ENCODE measurements at places on chromosomes 5 and 9.

DNA sequence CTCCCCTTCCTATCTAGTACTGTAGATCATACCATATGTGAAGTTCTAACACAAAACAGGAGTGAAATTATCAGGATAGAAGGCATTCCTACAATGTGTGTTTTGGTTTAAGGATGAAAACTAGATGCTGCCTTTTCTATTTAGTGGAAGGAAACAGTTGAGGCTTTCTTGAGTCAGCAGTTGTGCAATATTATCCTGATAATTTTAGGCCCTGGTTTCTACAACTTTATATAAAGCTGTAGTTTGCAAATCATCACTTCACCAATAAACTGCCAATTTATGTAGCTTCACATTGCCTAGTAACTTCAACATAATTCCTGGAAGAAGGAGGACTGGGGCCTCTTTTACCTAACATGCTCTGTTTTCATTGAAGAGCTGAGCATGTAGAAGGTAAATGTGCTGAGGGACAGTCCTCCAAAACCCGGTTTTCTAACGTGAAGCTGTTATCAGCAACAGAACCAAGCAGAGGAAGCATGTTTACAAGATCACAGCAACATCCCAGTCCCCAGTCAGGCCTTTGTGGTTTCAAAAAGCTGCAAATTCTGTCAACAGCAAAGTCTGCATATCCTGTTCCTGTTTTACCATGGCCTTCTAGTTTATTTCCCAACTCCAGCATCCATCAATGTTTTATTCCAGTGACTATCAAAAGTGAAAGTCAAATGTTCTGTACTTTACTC lies 513.4 kb upstream of the MEF2C start:
- no peak for DNase-seq

GRCh38 chr5:174503461-174504265 lies 220.7 kb upstream of the MSX2 start:
- no peak for DNase-seq

DNA sequence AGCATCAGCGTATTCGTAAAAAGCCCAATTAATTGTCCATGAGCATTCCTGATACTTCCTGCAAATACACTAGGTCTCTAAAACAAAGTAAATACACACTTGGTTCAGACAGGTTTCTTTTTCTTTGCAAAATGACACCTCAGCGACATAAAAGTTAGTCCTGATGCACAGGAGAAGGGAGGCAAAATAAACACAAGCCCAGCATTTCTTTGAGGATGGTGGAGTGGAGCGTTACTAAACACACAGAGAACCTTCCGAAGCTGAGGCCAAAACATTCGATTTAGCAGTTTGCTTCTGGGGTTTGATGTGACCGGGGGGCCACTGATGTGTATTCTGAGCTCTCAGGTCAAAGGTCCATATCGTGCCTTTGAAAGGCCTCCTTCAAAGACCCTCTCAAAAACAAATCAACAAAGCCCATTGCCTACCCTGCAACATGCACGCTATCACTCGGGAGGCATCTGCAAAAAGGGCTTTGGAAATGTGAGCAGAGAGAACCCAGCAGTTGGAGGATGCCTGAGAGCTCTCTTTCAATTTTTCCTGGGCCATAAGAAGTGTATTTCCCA lies 268.4 kb upstream of the PANK3 start:
- DNase-seq: no peak

DNA sequence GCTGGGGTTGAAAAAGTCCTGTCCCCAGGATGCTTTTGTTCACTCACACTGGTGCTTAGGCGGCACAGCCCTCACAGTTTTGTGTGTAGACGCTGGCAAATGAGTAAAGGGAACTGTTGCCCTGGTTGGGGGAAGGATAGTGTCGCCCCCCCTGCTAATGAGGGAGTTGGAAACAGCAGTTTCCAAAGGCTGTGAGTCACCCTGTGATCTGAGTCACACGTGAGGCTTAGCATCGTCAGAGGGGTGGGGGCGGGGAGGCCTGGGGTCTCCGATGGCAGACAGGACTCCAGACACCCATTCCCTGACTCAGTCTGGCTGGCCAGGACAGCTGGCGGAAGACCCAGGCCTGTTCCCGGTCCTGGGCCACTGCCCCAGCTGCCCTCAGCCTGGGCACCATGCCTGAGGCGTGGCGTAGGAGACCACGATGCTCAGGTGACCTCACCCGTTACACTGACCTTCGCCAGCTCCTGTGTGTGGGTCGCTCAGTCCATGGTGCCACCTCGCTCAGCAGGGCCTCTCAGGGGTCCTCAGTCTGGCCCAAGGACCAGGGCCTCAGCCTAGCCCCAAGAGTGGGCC lies 2.9 kb downstream of the DNAJB5 start:
- no peak for DNase-seq

GRCh38 chr9:20636888-20637440 lies 14.7 kb upstream of the MLLT3 start:
- DNase-seq: no peak

- DNase-seq: no peak
Measured at GRCh38 chr5:149682532-149683075, 47.5 kb upstream of the PPARGC1B start.

- DNase-seq: no peak
Measured at GRCh38 chr9:135343136-135343535, 136.4 kb upstream of the PPP1R26 start.

DNA sequence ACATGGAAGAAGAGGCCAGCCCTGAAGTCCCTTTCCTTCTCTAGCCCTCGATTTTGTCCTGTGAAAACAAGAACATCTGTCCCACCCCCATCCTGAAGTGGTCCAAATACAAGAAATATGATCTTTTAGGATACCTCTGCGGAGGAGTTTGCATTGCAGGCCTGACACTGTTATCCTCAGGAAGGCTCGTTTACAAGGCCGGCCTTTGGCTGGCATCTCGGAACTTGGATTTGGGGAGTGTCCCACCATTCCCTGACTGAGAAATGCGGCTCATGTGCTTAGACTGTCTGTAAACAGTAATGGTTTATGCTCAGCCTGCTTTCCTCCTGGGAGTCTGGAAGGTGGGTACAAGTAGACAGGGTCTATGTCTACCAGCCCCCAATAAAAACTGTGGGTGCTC lies 26.4 kb downstream of the WHRN start:
- DNase-seq: no peak

DNA sequence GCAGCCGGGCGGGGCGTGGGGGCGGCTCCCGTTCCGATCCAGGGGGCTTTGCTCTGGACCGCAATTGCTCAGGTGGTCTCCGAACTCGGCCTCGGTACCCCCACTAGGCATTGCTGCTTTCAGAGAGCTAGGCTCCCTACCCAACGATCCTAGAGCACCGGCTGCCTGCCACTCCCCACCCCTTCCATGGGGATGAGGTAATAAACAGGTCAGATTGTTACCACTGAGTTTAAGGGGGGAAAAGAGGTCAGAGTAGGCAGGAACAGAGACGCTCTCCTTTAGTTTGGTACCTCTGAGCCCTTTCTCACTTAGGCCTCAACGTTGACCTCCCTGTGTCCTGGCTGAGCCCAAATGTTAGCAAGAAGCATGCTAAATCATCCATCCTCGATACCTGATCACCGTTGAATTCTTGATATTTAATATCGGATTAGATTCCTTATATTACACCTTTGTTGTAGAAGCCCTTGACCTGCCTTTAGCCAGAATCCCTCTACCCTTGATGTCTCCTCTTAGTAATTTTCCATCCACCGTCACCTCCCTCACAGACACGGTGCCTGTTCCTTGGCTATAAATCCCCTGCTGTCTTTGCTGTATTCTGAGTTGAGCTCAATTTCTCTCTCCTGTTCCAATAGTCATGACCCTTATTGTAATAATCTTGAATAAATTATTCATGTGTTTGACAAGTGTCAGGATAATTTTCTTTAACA lies 588 bp upstream of the PLPP1 start:
- DNase-seq: no peak

- no peak for DNase-seq
Measured at GRCh38 chr9:69885474-69885929, 64.9 kb downstream of the CFAP95 start.

- DNase-seq: no peak
Measured at GRCh38 chr5:30561771-30562170, 631.7 kb upstream of the CDH6 start.

- no peak for DNase-seq
Measured at GRCh38 chr5:20469792-20470191, 481.8 kb upstream of the CDH18 start.

DNA sequence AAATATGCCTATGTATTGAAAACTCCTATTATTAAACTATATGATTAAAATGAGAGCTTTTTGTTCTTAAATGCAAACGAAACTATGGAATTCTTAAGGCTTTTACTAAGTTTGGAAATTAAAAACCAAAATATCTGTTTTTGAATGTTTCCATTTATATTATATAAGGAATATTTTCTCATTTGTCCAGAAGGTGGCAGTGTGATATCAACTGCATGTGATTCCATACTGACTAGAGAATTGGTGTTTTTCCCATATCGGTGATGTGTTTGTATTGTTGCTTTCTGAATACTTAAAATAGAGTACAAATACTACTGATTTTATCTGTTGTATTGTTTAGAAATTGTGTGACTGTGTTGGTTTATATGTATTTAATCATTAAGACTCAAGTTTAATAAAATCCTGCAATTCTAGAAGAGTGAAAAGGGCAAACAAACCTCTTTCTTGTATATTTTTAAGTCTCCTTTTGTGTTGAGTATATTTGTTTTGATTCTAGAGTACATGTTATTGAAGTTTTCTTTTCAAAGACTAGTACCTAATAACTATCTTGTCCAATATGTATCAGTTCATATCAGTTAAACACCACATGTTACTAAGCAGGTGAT lies 320.8 kb downstream of the CCDC171 start:
- DNase-seq: no peak

- DNase-seq: no peak
Measured at GRCh38 chr5:161176221-161176620, 324.2 kb upstream of the ATP10B start.

- DNase-seq: no peak
Measured at GRCh38 chr5:157214415-157214814, 33.8 kb downstream of the ITK start.

GRCh38 chr9:16485160-16485559 lies 385.3 kb downstream of the BNC2 start:
- no peak for DNase-seq

DNA sequence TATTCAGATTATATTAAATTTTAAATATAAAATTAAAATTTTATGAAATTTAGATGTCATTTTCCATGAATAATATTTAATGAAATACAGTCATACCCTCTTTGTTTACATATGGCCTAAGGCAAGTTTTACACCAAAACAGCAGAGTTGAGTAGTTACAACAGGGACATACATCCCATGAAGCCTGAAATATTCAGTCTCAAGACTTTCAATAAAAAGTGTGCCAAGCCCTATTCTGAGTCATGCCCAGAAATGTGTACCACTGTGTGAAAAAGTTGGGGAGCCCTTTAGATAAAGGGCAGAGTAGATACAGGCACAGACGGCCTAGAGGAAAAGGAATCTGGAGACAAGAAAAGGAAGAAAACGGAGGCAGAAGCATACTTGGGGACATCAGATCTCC lies 261.3 kb downstream of the SGCD start:
- no peak for DNase-seq

DNA sequence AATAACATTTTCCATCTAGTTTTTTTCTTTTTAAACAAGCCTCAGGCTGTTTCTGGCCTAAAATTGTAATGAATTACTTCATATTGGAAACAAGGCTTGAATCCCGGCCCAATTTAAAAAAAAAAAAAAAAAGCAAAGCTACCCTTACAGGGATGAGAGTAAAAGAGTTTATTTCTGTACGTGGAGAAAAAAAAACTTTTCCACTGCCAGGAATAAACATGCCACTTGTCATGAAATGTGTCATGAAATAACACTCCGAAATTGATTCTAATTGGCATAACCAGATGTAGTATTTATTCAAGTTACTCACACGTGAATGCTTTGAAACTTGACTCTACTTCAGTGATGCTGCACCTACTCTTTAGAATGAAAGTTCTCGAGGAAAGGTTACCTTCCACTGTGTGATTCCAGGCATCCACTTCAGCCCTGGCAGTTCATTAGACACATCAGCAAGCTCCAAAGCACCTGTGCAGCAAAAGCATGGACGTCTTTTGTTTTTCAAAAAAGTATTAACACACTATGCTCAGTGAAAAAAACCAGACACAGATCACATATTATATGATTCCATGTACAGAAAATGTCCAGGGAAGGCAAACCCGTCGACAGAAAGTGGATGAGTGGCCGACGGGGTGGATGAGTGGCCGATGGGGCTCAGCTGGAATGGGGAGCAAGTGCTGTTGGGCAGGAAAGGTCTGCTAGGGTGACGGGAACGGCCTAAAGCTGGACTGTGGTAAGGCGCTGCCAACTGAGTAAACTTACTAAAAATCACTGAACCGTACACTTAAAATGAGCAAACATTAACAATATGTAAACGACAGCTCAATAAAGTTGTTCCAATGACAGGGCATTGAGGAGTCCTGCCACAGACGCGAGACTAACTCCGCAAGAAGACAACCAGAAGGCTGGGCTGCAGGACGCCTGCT lies 21.2 kb downstream of the NSUN2 start:
- no peak for DNase-seq

DNA sequence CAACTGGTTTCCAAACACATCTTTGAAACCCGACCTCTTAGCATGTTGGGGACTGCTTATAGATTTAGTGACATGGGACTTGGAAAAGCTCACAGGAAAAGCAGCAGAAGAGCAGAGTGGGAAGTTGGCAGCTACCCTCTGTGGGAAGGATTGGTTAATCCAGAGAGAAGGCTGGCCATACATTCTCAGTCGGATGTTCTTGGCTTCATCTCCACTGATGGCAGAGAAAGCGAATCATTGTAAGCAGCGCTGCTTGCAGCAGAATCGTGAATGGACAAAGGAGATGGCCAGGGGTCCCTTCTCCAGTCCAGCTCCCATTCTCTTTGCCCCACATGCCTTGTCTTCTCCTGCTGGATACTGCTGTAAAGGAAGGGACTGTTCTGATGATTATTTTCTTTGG lies 62.7 kb downstream of the MEGF10 start:
- DNase-seq: no peak

GRCh38 chr9:98522487-98522886 lies 186.2 kb downstream of the GABBR2 start:
- DNase-seq: no peak

DNA sequence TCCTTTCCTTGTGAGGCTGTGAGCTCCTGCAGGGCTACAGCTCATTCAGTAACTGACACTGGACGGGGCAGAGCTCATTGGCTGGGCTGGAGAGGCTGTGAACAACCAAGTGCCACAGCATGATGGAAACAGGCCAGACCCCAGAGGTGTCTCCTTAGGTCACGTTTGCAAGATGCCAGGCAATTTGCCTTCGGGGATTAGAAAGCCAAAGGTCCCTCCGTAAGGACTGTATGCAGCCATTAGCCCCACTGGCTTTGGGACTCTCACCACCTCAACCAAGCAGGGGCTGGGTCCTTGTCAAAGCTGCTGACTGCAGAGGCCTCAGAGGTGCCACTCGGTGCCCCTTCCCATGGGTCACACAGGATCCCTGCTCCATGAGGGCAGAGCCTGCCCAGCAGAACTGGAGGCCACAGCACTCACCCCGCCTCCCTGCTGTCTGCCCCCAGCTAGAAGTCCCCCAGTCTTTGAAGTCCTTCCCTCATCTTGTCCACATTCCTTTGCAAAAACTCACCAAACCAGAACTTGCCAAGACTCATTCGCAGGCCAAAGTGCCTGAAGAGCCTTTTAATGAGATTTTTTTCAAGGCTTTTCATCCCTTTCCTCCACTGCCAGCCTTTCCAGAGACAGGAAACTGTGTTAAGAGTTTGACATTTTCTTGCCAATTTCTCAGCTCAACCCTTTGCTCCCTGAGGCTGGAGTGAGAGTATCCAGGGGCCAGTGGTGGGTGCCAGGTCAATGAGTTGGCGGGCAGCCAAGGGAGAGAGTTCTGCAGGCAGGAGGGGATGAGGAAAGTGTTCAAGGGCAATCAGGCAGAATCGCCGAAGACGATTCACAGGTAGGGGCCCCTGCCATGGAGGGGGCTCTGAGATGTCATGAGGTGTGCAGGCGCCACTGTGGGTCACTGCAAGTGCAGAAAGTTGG lies 39.7 kb upstream of the SLC25A51 start:
- DNase-seq: no peak

GRCh38 chr5:134540747-134541733 lies 15.6 kb downstream of the JADE2 start:
- DNase-seq: no peak
